ENCODE measurements at places on chromosomes 4 and X.
A peak's percentile ranks its signal among the peaks of the same experiment; 100 is the strongest.

DNA sequence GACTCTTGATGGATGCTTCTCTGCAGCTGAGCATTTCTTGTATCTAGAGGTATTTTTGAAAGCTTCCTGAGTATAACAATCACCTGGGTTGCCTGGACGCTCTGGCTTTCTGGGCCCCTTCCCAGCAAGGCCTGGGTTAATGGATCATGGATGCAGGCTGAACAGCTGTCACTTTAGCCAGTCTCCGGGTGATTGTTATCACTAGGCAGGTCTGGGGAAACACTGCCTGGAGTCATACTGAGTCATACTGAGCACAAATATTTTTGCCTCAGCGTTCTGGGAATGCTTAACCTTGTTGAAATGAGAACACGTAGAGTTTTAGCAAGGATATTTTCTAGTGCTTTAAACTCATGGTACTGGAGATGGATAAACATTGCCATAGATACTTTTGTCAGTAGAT is 102.6 kb downstream of the PHEX start:
- peak; percentile 68 for DNase-seq

GRCh38 chr4:109128589-109128988 is 173.9 kb downstream of the COL25A1 start:
- no peak for DNase-seq

- DNase-seq = no peak
Observed at GRCh38 chrX:149910178-149910695, 19.1 kb upstream of the HSFX4 start.

GRCh38 chr4:86398187-86398586 is 38.3 kb upstream of the MAPK10 start:
- no peak for DNase-seq

- peak; percentile 83 for DNase-seq
Observed at GRCh38 chr4:40255393-40256281, 58.8 kb downstream of the RHOH start.

GRCh38 chr4:69156913-69157312 is 57.6 kb downstream of the UGT2B11 start:
- peak; percentile 16 for DNase-seq

- no peak for DNase-seq
Observed at GRCh38 chr4:123412700-123413512, 16.3 kb downstream of the SPRY1 start.

DNA sequence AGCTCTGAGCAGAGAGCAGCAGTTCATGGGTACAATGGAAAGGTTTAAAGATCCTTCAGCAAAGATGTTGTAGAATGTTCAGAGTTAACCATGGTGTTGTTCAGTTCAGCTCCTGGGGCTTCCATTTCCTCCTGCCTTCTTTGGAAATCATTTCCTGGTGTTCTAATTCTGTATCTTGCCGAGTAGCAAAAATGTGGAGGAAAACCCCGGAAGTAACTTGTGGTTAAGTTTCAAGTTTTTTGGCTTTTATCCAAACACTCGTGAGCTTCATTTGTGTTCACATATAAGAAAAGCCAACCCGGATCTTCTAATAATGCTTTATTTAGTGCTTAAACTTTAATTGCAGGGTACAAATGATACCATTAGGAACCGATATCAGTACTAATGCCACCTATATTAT is 33.6 kb upstream of the ARX start:
- no peak for DNase-seq

- DNase-seq = peak; percentile 98
Observed at GRCh38 chr4:112636688-112637551, at the start of the genes LARP7 and ZGRF1. LARP7 (plus strand) TSS chr4:112637143; CDS start chr4:112644670, 7,527 bp downstream. ZGRF1 (minus strand) TSS chr4:112636909; CDS start chr4:112633176, 3,733 bp downstream.

GRCh38 chr4:108355902-108356535 is 187.3 kb upstream of the LEF1 start:
- DNase-seq = no peak

DNA sequence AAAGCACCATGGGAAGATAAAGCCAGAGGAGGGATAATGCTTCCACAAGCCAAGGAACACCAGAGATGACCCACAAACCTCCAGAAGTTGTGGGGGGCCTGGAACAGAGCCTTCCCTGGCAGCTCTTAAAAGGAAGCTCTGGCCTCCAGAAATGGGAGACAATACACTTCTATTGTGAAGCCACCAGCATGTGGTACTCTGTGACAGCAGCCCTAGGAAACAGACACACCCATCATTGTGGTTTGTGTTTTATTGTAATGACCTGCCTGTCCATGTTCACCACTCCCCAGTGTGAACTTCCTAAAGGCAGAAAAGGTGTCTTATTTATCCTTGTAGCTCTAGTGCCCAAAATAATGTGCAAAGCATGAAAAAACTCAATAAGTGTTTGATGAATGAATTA is 264.1 kb upstream of the GATB start:
- DNase-seq = no peak

- peak; percentile 55 for DNase-seq
Observed at GRCh38 chr4:100299046-100299840, 109.0 kb upstream of the DDIT4L start.

- no peak for DNase-seq
Observed at GRCh38 chr4:104743215-104743653, 248.5 kb upstream of the CXXC4 start.

GRCh38 chr4:25075129-25075528 is 44.4 kb upstream of the LGI2 start:
- DNase-seq = no peak

DNA sequence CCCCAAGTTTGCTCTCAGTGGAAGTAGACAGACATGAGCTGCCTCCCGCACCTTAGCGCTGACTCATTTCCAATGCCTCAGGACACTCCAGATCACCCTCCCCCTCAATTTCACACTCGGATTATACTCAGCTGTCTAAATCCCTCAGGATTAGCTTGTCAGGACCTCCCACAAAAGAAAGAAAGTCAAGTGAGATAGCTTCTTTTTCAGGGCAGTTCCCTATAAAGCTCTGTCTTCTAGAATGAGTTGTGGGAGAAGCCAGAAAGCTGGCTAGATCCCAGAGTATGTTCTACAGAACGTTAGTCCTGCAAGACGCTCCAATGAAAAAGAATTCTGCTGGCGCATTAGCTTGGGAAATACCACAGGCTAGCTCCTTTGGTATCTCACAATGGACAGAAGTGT is 51.2 kb upstream of the MTNR1A start:
- DNase-seq = no peak

DNA sequence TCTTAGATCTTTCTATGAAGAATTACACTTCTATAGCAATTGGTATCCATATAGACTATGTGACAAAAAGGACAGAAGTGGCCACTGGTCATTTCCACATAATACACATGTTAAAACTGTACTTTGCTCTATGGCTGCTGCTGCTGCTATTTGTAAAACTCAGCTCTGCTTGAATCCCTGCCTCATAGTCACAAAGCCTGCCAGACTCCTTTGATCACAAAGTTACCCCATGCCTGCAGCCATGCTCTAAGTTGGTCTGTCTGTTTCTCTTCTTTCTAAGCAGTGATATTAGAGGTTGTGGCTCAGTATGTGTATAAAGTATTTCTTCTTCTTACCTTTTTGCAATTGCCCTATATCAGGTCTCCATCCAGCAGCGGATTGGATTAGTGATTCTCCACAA is 210.9 kb downstream of the GRID2 start:
- DNase-seq = no peak

DNA sequence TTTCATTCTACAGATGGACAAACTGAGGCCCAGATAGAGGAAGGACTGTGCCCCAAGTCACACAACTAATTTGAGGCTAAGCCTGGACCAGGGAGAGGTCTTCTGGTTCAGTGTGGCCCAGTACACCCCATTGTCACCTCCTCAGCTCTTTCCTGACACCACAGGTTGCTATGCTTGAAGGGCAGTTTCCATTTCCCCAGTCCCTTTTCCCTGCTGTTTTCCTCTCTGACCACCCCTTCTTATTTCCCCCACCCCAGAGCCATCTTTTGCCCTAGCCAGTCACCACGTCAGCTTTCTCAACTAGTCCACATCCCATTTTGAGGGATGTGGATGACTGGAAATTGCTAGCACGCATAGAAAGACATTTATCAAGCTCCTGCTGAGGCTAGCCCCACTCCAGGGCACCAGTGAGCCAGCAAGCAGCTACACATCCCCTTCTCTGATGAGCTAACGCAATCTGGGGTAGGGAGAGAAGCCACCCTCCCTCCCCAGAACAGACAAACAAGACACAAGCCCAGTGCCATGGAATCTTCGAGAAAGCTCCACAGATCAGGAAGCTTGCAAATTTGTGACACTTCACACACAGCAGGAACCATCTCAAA is 1.3 kb downstream of the GABRE start:
- no peak for DNase-seq

- DNase-seq = no peak
Observed at GRCh38 chr4:61200187-61200915, at the start of gene ADGRL3. ADGRL3 (plus strand) TSS chr4:61200326.

GRCh38 chrX:139762400-139763183 is 54.6 kb upstream of the MCF2 start:
- DNase-seq = no peak

DNA sequence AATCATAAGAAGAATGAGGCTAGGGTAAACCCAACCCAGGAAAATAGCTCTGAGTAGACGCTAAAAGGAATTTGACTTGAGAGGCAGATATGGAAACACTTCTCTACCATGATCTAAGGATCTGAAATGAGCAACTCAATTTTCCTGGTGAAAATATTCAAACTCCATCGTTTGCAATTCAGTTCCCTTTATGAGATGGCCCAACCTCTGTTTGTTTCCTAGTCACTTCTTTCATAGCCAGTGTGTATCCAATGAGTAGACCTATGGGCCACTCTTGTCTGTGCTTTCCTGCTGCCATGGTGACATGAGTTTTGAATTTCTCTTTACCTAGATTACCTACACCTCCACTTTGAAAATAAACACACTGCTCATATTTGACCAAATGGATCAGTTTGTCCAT is 176.2 kb upstream of the GPRIN3 start:
- no peak for DNase-seq

DNA sequence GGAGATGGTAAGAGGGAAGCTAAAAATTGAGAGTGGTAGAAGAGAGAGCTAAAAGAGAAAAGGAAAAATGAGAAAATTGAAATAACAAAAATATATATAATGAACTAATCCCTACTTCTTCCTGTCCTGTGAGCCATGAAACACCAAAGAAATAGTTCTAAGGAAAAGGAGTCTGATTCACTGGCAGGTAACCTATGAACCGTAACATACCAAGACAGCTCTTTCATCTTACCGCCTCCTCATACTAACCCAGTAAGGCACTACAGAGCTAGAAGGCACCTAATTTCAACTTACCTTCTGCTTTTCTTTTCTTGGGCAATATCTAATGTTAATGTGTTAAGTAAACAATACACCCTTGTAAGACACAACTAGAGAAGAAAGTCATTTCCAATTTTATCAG is 297.7 kb upstream of the DIAPH2 start:
- no peak for DNase-seq

DNA sequence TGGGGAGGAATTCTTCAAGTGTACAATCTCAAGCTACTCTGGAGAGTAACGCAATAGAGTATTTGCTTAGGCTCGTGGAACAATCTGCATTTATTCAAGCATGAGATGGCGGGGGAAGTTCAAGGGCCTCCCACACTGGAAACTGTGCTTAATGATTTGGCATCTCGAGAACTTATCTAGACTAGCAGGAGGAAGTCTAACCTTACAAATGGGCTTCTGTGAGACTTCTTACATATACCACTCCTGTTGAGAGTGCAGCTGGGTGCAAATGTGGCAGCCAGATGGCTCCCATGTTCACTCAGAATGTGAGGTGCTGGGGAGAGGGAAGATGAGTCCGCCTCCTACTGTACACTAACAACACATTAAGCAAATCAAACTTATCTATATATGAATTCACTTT is 29.3 kb upstream of the PTPN13 start:
- DNase-seq = no peak

GRCh38 chr4:91622925-91623602 is 680.7 kb upstream of the GRID2 start:
- DNase-seq = no peak

DNA sequence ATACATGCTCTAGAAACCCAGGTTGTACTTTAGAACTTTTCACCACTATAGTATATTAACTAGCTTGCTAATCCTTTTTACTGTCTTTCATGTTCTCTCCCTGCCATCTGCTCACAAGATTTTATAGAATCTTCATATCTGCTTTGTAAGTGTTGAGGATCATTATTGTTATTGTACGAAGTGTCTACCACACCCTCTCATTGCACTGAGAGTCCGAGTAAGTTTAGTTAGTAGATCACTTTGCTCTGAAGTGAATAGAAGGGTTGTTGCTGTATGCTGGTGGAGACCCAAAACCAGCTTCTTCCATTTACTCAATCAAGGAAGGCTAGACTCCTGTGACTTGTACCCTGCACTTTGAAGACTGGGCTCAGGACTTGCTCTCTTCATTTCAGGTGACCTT is 17.1 kb downstream of the GAB1 start:
- DNase-seq = no peak

DNA sequence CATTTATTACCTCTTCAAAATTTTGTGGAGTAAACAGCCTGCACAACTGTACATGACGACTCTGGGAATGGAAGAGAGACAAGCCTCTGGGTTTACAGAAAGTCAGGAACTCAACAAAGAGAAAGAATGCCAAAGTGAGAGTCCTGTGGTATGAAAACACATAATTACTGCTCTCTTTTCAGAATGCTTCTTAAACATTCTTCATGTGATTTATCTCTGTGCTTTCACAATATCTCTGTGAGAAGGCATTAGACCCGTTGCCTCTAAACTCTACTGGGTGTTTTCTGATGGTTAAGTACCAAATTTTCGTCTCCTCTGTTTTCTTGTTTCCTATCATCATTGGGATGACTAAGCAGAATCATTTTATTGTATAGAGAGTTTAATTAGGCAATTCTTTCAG is 966.6 kb upstream of the SLIT2 start:
- no peak for DNase-seq

- no peak for DNase-seq
Observed at GRCh38 chrX:140501940-140502468, 2.9 kb downstream of the SOX3 start.

- DNase-seq = no peak
Observed at GRCh38 chr4:138865765-138866164, 149.8 kb upstream of the NOCT start.

- DNase-seq = no peak
Observed at GRCh38 chr4:94420356-94420755, 31.4 kb upstream of the PDLIM5 start.

DNA sequence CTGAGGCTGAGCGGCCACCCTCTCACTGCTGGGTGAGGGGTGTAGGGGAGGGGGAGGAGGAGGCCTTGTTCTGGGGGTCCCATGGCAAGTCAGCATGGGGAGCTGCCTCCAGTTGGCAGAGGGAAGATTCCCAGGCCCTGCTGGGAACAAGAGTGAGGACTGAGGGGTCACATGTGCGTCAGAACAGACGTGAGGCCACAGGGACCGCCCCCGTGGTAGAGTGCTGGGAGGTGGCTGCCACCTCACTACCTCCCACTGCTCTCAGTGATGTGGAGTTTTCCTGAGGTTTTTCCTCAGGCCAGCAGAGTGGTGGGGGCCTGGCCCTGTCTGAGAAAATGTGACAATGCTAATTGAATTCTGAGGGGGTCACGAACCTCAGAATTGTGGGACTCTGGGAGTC is 568 bp downstream of the MAGEC1 start:
- no peak for DNase-seq

GRCh38 chr4:14621731-14622463 is 380.4 kb upstream of the CPEB2 start:
- DNase-seq = no peak

All from ACHN (cell line).